NCI-H226 (cell line): ENCODE measurements at places on chromosomes 12 and 14.

DNA sequence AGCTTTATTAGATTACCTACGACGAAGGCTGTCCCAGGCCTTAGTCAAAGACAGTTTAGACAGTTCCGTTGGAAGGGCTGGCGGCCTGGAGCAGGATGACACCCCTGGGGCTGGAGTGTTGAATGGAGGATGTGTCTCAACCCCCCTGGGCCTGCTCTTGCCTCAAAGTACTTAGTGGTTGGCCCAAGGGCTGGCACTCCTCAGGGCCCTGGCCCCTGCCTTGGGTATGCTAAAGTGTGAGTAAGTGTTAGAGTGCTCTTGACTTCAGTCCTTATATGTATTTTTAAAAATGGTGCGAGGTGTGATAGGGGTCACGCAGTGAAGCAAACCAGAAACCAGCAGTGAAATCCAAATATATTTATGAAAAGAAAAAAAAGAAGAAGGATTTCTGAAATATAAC is 261.6 kb downstream of the KTN1 start:
- DNase-seq: no peak

DNA sequence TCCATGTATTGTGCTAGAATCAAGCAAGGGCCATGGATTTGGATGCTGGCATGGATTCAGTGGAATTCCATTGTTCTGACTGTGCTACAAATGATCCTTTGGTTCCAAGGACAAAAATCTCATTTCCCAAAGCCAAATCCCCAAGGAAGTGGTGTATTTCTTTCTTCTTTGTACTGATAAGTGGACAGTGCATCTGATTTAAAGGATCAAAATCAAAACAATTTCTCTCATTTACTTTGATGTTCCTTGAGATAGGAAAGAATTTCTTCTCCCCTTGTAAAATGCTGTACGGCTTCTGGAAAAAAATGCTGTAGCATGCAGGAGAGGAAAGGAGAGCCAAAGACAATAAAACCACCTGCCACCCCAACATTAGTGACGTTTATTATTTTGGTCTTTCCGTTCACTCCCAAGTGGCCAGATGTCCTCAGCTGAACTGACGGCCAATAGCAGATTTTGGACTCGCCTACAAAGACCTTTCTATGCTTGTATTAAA is 185.7 kb downstream of the PRKD1 start:
- no peak for DNase-seq

- no peak for DNase-seq
Observed at GRCh38 chr12:38431921-38432320, 115.3 kb downstream of the ALG10B start.

DNA sequence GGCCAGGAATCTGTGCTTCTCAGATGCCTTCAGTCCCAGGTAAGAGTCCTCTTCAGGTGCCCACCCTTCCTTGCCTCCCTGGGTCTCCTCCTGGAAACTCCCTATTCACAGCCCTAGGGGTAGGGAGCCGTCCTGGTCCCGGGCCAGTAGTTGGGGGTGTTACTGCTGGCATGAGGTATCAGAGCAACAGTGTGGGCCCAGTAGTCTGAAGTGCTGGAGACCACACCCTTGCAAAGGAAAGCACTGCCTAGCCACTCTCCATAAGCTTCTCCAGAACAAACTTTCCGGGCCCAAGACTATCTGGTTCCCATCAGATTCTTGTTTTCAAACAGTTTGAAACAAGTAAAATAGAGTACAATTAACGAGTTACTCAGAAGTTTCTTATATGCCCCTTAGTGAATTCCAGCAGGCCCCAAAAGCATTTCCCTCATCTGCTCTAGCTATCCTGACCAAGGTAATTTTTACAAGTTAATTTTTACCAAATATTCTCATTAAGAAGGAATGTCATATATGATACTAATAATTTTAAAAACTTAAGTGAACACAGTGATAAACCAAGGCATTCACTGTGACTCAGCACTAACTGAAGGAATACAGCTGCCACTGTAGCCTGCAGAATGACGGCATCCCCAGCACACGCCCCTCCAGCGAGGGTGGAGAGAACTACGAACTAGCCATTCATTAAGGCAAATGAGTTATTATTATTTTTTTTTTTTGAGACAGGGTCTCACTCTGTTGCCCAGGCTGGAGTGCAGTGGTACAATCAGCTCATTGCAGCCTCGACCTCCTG is 49.4 kb downstream of the MOK start:
- no peak for DNase-seq

DNA sequence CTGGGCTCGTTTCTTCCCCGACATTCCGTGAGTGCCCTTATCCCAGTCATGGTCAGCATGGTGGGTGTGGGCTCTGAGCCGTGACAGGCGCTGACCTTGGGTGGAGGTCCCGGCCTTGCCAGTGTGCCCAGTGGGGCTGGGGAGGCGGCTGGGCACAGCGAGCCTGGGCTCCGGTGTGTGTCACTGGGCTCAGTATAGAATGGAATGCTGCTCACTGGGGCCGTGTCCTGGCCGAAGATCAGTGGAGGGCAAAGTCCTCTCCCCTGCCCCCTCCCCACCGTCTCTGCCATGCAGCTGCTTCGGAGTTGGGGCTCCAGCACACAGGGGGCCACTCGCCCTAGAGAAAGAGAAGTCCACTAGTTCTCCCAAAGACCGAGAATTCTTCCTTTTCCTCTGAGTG is 164.4 kb downstream of the TSPAN9 start:
- DNase-seq: no peak

- DNase-seq: no peak
Observed at GRCh38 chr12:113537046-113537750, 65.5 kb upstream of the LHX5 start.
